ENCODE measurements at places on chromosomes 1 and 21.

DNA sequence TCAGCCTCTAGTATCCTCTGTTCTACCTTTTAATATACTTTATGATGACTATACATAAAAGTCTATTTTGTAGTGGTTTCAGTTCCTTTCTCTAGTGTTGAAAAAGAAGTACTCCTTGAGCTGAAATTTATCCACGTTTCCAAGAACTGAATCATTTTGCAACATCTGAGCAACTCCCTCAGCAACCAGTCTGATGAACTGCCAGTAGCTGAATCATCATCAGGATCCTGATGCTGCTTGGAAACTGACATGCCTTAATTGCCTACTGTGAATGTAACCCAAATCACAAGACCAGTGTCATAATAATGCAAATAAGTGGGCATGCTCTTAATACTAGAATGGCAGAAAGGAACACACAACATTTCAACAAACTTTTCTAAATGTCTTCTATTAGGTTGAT is 103.3 kb downstream of the CYYR1 start:
- DNase-seq, result no peak

GRCh38 chr1:183773482-183774274 is 31.2 kb upstream of the RGL1 start:
- no peak for DNase-seq

DNA sequence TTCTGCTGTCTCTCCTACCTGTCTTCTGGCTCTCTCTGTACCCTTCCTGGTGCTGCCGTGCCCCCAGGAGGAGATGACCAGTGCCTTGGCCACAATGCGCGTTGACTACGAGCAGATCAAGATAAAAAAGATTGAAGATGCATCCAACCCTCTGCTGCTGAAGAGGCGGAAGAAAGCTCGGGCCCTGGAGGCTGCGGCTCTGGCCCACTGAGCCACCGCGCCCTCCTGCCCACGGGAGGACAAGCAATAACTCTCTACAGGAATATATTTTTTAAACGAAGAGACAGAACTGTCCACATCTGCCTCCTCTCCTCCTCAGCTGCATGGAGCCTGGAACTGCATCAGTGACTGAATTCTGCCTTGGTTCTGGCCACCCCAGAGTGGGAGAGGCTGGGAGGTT is 38.1 kb upstream of the IL19 start:
- DNase-seq, result no peak

GRCh38 chr1:177620636-177621190 is 349.1 kb downstream of the SEC16B start:
- DNase-seq, result no peak

DNA sequence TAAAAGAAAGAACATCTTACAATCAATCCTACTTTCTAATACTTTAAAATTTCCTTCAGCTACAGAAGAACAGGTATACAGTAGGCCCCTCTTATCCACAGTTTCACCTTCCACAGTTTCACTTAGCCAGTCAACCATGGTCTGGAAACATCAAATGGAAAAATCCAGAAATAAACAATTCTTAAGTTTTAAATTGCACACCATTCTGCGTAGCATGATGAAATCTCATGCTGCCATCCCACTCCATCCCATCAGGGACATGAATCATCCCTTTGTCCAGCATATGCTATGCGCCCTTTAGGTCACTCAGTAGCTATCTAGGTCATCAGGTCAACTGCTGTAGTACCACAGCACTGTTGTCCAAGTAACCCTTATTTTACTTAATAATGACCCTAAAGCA is 67.7 kb downstream of the HSF2BP start:
- no peak for DNase-seq

DNA sequence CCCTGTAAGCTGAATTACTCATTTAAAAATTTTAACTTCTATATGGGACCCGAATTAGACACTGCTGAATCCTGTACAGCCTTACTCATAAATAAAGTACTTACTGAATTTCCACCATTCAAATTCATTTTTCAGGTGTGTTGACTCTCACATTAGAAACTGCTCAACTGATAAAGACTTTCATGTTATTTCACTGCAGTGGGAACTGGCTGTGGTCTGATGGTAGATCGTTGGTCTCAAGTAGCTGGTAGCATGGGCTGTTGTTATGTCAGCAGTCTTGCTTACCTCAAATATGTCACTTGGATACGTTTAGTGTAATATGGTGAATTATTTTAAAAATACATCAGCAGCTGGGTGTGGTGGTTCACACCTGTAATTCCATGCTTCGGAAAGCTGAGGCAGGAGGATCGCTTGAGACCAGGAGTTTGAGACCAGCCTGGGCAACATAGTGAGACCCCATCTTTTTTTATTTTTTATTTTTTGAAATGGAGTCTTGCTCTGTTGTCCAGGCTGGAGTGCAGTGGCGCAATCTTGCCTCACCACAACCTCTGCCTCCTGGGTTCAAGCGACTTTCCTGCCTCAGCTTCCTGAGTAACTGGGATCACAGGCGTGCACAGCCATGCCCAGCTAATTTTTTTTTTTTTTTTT is 10.4 kb downstream of the DEGS1 start:
- DNase-seq, result peak; percentile 46

DNA sequence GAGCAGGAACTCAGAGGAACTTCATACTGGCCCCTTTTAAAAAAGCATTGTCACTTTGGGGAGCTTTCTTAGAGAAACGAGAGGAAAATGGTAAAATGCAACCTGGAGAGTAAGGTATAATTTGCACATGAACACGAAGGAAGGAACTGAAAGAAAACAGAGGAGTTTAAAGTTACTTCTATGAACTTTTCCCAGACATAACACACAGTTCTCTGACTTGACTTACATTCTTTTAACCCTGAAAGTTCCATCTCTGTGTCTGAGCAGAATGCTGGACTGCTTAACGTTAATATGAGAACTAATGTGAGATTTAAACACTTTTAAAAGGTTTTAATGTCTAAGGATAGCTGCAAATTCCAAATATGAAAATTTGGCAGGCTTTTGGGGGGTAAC is 102.3 kb downstream of the NFIA start:
- DNase-seq, result no peak

DNA sequence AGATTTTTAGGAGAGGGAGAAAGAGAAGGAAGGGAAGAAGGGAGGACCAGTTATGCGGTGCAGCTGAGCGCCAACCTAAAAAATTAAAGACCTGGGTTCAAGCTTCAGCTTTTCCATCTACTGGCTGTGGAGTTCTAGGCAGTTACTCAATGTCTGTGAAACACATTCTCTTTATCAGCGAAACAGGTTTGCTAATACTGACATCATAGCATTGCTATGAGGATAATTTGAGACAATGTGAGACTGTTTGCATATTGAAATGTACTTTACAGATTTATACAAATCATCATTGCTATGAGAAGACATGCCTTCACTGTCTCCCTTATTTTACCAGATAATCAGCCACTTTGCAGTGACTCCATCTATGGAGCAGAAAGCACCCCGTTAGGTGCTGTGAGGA is 222.9 kb upstream of the SGIP1 start:
- no peak for DNase-seq

- no peak for DNase-seq
Observed at GRCh38 chr1:170071378-170071777, 3.1 kb downstream of the KIFAP3 start.

- no peak for DNase-seq
Observed at GRCh38 chr1:154556422-154556821, 2.0 kb downstream of the UBE2Q1 start.

DNA sequence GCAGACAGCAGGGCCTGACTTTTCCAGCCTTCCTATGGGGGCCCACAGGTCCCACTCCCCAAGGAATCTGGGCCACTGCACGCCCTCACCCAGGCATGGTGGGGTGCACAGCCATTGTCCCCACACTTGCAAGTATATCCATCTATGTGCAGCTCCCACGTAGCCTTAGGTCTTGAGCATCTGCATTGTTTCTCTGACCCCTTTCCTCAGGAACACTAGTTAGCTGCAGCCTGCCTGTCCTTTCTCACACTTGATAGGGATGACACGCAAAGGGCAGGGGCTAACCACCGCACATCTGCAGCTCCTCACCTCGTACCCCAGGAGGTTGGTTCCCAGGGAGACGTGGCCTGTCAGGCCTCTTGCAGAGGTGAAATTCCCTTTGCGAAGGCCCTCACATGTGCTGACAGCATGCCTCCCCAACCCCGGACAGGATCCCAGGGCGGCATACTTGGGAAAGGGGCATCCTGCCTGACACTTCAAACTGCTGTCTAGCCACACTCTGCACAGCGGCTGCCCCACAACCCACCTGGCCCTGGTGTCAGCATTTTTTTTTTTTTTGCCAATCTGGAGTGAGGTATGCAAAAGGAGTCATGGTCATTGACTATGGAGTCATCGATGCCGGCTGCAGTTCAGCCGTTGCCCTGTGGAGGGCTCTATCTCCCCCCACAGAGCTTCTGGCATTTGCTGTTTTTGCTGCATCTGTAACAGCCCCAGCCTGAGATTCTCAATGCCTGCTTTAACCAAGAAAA is 5.0 kb downstream of the JMJD4 start:
- DNase-seq, result peak; percentile 56

- no peak for DNase-seq
Observed at GRCh38 chr1:39189592-39190041, 14.9 kb upstream of the MACF1 start.

GRCh38 chr1:108050158-108050557 is 85.2 kb upstream of the VAV3 start:
- no peak for DNase-seq

GRCh38 chr1:56034222-56034621 is 545.1 kb downstream of the PLPP3 start:
- no peak for DNase-seq

DNA sequence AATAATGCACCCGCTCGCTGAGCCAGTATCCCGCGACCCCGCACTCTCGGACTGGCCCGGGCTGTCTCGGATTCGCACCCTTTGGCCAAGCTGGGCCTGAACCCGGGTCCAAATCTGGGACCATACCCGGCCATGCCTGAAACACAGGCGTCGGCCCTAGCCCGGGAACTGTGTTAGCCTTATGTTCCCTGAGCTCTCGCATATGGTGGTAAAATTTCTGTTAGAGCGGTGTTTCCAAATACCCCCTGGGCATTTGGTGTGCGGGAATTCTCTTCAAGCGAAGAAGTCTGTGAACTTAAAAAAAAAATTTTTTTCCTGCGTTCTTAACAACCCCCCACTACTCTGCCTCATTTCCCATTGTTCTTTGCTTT is 3.1 kb downstream of the RNF220 start:
- DNase-seq, result no peak

- no peak for DNase-seq
Observed at GRCh38 chr1:47906009-47906432, 91.2 kb downstream of the TRABD2B start.

DNA sequence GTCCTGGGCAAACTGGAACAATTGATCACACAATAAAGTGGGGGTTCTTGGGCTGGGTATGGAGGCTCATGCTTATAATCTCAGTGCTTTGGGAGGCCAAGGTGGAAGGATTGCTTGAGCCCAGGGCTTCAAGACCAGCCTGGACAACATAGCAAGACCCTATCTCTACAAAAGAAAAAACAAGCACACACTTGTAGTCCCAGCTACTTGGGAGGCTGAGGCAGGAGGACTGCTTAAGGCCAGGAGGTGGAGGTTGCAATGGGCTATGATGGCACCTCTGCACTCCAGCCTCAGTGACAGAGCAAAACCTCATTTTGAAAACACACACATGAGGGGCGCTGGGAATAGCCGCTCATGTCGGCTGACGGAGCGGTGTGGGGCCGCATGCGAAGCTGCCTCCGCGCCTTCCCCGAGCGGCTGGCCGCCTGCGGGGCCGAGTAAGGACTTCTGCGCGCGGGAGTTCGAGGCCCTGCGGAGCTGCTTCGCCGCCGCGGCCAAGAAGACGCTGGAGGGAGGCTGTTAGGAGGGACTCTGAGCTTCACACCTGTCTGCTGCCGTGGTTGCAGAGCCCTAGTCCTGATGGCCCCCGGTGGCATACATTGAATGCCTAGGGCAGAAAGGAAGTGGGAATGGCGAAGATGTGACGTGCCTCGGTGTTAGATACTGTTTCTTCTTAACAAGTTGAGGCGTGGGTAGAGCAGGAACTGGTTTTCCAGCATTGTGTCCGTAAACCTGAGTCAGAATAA is 59.5 kb downstream of the ACBD3 start:
- DNase-seq, result no peak

- no peak for DNase-seq
Observed at GRCh38 chr1:183598386-183598785, 8.1 kb upstream of the NCF2 start.

GRCh38 chr1:245788269-245788668 is 633.5 kb downstream of the KIF26B start:
- no peak for DNase-seq

DNA sequence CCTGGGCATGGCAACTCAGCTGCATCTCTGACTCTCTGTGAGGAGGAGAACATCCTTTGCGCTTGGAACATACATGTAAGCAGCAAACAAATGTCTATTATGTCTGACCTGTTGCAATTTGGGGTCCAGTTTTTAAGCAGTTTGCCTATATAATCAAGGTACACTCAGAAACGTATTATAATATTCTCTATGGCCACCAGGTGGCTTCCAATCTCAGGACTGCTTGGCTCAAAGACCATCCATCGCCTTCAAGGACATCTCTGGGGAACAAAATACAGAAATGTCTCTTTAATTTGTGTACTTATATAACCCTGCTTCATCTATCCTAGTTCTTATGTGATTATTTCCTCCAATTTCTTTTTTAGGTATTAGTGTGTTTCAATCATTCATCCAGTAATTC is 227.2 kb downstream of the OLFM3 start:
- no peak for DNase-seq

DNA sequence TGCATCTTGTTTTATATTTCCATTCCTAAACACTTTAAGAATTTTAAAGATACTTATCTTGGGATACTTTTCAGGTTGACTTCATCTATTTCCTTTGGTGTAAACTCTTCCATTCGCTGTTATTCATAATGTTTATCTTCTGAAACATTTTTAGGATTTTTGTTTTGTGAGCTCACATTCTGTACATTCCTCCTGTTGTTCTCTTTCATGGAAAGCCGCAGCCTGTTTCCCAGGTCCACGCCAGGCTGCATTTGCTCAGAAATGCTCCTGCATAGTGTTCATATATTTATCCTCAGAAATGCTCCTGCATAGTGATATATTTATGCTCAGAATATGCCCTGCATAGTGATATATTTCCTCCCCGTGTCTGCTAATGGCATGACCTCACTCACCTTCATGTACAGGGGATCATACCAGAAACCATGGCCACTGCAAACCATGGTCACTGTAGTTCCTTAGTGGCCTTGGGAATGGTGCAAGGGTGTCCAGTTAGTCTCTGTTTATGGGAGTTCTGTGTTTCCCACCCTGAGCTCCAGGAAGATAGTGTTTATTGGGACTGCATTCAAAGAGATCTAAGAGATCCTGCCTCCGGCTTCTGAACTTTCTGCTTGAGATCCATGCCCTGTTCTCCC is 153.9 kb upstream of the GREM2 start:
- no peak for DNase-seq

DNA sequence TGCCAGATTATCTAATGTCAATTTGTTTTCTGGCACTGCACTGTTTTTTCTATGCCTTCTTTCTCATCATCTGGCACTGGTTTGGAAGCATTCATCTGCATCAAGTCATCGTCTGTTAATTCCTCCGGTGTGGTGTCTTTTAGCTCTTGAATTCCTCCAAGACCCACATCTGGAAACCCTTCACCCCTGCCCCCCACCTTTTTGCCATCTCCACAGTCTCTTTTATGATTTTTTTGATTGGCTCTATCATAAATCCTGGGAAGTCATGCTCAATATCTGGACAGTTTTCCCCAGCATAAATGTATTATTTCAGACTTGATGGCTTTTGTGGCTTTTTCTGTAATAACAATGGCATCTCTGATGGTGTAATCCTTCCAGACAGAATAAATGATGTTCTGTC is 10.4 kb upstream of the KCNK1 start:
- DNase-seq, result no peak

Data from activated CD4-positive, alpha-beta T cell treated with anti-CD3 and anti-CD28 coated beads, Interleukin-2, amount 50 U/mL, for 16 hours (primary cell).